ENCODE measurements at places on chromosomes 11 and 22.

- DNase-seq = no peak
Measured at GRCh38 chr22:38923463-38924346, 33.7 kb upstream of the APOBEC3A start.

DNA sequence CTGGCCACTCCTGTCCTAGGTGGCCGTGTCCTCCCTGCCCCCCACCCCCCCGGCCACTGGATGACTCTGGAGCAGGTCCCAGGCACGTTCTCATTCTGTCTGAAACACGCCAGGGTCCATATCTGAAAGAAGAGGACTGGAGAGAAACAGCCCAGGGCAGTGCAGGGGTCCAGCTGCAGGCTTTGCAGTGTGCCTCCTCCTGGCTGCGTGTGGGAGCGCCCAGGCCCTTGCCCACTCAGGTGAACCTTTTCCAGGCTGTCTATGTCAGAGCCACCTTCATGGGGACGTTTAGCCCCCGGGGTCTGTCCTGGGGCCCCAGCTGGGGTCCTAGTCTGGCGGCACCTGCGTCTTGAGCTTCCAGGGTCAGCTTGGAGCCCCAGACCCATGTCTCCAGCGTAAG lies 15.6 kb downstream of the GRAMD4 start:
- DNase-seq = no peak

DNA sequence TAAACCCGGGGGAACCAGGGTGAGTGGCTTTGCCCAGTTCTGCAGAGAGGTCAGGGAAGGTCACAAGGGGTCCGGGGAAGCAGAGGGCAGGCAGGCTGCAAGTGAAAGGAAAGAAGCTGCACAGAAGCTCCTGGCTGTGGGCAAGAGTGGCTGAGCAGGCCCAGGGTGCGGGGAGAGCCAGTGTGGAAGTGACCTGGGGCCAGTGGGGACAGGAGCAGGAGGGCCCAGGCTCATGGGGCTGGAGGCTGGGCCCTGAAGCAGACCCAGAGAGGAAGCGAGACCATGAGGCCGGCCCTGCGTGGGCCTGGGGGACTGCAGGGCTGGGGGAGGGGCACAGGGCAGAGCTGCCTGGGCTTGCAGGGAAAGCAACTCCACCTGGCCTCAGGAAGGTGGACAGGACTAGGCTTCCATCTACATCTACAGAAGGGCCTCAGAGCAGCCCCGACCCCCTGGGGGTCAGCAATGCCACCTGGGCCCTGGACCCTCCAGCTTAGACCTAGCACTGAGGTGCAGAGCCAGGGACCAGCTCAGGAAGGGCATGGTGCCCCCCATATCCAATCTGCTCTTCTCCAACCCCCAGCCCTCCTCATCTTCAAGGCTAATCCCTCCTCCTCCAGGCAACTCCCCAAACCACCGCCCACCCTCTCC lies 11.6 kb downstream of the IGF2 start:
- no peak for DNase-seq

GRCh38 chr22:46007003-46007847 lies 30.3 kb upstream of the WNT7B start:
- no peak for DNase-seq

DNA sequence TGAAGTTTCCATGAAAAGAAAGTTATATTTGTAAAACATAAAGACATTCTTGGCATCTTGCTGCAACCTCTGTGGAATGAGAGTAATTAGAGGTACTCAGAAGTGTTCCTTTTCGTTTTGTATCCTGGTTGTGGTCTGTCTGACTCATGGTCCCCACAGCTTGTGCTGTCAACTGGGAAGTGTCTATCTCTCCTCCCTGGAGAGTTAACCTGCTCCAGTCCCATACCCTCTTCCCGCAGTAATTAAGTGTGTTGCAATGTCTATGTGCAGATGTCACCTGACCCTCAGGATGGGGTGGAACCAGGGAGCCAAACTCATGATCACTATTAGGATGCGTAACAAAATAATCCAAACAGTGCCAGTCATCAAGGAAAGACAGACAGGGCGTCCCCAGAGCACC lies 23.0 kb upstream of the ZDHHC13 start:
- DNase-seq = no peak

DNA sequence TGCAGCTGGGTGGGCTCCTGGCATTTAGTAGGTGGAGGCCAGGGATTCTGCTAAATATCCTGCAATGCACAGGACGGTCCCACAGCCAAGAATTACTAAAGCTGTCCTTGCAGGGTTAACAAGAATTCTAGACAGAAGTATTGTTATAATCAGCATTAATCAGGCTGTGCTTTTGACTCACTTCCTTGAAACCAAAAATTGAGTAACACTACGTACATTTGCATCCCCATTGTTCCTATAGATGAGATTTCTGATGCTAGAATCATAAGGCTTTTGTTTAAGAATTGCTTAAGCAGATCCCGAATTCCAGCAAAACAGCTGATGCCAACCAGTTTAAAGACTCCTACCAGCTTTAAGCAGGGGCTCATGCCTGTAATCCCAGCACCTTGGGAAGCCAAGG lies 11.4 kb downstream of the SLC6A5 start:
- no peak for DNase-seq

DNA sequence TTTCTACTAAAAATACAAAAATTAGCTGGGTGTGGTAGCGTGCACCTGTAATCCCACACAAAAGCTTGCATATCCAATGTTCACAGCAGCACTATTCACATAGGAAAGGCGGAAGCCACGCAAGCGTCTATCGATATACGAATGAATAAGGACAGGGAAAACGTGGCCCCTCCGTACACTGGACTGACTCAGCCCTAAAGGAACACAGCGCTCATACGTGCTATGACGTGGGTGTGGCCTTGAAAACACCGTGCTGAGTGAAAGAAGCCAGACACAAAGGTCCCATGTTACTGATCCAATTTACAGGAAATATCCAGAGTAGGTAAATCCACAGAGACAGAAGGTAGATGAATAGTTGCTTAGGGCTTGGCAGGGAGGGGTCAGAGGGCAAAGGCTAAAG lies 7.0 kb downstream of the LMF2 start:
- no peak for DNase-seq

DNA sequence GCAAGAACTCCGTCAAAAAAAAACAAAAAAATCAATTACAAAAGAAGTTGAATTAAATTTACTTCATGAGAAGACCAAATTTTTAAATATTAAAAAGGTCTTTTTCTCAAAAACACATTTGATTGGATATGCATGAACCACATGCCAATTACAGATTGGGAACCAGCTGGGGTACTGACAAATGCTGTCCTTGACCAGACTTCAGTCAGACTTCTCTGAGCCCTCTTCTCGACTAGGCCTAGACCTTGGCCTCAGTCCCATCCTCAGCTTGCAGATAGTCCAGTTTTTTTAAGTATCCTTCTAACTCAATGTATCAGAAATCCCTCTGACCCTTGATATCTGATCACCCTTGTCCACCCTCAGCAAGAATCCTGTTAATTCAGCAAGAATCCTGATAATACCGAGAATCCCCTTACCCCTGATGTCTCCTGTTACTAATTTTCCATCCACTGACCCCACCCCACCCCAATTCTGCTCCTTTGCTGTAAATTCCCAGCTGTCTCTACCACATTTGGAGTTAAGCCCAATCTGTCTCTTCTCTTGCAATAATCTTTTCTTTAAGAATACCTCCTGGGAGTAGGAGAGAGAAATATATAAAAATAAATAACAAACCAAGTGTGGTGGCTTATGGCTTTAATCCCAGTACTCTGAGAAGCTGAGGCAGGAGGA lies 30.9 kb downstream of the OR4D9 start:
- DNase-seq = no peak

GRCh38 chr11:22581354-22582150 lies 44.1 kb downstream of the FANCF start:
- no peak for DNase-seq

DNA sequence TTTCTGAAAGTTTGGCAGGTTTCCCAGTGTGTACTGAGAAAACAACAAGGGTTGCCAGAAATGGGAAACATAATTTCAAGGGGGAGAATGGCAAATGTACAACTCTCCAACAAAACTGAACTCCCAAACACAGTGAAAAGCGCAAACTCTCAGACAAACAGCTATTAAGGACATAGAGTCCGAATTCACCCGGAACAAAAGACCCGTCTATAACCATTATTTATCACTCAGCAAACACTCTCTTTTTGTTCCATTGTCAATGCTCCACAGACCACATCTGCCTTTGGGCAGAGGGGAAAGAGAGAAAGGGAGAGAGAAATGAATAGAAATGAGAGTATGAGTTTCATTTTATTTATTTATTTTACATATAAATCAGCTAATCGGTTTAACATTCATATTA lies 21.7 kb downstream of the KIRREL3 start:
- DNase-seq = no peak

GRCh38 chr22:36369004-36369921 lies 18.5 kb downstream of the MYH9 start:
- DNase-seq = no peak

- no peak for DNase-seq
Measured at GRCh38 chr11:101363706-101364275, 220.0 kb downstream of the TRPC6 start.

DNA sequence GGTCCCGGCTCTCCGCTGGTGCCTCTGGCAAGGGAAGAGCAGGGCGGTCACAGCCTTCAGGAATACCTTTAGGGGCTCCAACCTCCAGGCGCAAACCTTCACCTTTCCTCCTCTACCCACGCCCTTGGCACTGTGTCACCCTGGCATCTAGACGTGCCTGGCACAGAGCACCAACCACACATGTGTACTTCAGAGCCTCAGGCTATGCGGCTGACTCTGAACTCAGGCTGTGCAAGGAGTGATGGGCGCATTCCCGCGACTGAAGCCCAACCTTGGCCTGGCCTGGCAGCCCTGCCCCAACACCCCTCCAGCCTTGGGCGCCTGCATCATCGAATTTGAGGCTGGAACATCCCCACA lies 11.4 kb downstream of the SCARF2 start:
- DNase-seq = no peak

GRCh38 chr22:20584029-20584871 lies 76.8 kb downstream of the MED15 start:
- no peak for DNase-seq

DNA sequence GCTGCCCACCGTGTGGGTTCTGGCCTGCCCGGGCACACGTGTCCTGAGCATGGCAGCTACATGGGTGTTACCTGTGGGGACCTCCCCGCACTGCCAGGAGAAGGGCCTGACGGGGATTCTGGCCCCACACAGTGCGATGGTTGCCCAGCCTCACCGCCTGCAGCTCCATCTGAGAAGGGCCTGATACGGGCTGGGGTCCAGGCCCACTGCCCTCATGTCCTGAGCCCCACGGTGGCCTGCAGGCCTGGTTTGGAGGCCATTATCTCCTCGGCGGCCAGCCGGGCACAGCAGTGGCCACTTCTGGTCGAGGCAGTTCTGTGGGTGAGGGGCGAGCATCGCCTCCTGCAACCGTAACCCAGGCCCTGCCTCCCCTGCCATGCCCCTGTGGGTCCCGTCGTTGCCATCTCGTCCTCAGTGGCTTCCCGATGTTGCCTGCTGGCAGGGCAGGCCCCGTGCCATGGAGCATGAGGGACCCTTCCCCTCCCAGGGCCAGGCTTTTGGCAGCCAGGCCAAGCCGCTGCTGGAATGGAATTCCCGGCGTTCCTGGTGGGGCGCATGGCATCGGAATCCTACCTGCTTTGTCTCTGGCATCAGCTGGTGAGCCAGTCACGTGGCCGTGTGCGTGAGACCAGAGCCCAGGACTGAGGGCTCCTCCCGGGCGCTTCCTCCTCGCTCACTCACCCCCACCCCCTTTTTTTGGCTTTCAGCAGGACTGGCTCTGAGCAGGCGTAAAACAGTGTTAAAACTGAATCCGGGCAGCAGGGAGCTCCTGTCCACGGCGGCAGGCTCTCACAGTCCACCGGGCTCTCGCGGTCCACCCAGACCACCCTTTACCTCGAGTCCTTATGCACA lies 71.9 kb upstream of the PPARA start:
- DNase-seq = no peak

DNA sequence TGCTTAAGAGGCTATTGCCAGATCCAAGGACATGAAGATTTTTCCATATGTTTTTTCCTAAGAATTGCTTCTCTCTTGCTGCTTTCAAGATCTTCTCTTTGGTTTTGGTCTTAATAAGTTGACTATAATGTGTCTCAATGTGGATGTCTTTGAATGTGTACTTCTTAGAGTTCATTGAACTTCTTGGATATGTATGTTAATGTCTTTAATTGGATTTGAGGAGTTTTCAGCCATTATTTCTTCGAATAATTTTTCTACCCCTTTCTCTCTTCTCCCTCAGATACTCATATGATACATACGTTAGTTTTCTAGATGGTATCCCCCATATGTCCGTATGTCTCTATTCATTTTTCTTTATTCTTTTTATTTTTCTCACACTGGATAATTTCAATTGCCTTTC lies 13.2 kb downstream of the CABIN1 start:
- no peak for DNase-seq

GRCh38 chr11:128924510-128925249 lies 18.0 kb downstream of the TP53AIP1 start:
- no peak for DNase-seq

GRCh38 chr22:47629791-47630655 lies 867.6 kb downstream of the TBC1D22A start:
- no peak for DNase-seq

- DNase-seq = no peak
Measured at GRCh38 chr11:80958361-80958760, 1517.5 kb upstream of the TENM4 start.

- DNase-seq = no peak
Measured at GRCh38 chr11:61814247-61814957, 2.4 kb downstream of the FADS1 start.

- no peak for DNase-seq
Measured at GRCh38 chr11:102824556-102824955, 18.9 kb downstream of the MMP3 start.

DNA sequence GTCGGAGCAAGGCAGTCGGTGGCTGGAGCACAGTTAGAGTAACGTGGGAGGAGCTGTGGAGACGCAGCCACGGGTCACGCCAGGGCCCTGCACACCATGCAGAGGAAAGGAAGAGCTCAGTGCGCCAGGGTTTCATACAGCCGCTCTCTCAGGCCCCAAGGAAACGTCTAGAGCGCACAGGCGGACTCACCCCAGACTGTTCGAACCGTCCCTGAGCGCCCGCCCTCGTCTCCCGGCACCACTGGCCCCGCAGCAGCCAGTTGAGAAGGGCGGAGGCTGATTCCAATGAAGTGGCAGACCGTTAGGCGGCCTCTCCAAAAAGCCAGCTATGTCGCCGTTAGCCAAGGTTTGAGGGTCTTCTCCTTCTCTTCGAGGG lies 483 bp upstream of the HYLS1 start:
- peak; percentile 22 for DNase-seq
